Stimulated activated CD8-positive, alpha-beta memory T cell treated with anti-CD3 and anti-CD28 coated beads, Interleukin-4, amount 100 ng/mL, for 24 hours (primary cell): ENCODE measurements at places on chromosomes 6 and 20.

DNA sequence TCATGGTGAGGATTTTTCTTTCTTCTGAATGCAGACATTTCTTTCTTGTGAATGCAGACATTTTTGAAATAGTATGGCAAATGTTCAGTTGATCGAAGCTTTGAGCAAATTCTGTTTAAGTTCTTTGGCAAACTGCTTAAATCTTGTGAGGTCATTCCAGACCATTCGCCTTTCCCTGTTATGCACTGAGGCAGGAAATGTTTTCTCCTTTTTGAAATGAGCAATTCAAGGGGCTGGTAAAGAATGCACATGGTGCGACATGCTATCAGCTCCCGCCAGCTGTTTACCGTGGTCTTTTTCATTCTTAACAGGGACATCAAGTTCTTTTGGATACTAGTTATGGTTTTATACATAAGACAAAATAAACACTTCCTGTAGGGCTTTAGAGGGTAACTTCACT is 112.0 kb upstream of the CCN2 start:
- DNase-seq: no peak

GRCh38 chr6:135141728-135142127 is 39.4 kb upstream of the MYB start:
- DNase-seq: no peak

DNA sequence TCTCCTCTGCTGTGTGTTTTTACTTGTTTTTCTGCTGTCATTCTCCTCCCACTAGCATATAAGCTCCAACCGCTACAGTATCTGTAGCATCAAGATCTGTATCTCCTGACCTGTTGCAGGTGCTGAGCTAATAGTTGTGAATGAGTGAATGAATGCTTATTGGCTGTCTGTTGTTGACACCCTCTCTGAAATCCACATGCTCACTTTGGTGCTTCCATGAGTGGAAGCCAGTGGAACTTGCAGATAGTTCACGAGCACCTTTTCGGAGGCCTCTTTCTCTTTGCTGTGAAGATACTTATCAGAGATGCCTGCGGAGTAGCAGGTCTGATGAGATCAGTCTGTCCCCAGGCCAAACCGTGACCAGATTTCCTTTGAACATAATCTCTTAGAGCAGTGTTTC is 117.3 kb downstream of the EYA2 start:
- DNase-seq: no peak

- no peak for DNase-seq
Observed at GRCh38 chr6:31129130-31129529, 8.9 kb upstream of the CDSN start.

DNA sequence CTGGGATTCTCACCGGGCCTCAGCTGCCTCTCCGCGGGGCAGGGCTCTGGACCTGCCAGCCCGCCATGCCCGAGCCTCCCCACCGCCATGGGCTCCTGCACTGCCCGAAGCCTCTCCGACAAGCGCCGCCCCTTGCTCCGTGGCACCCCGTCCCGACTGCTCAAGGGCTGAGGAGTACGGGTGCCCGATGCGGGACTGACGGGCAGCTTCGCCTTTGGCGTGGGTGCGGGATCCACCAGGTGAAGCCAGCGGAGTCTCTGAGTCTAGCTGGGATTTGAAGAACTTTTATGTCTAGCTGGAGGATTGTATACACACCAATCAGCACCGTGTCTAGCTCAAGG is 5.3 kb upstream of the RANBP9 start:
- no peak for DNase-seq

DNA sequence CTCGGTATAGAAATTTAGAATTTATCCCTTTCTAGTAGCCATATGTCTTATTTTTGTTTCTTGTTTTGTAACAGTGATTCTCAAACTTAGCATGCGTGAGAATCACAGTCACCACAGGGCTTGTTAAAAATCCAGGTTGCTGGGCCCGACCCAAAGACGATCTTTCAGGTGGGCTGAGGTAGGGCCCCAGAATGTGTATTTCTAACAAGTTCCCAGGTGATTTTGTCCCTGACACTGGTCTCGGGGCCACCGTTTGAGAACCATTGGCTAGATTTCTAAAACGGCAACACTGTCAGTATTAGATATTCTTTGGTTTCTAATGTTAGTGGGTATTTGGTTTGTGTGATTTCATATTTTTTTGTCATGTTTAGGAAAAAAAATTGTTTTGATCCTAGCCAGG is 9.9 kb downstream of the PFDN4 start:
- no peak for DNase-seq

- DNase-seq: no peak
Observed at GRCh38 chr20:49915118-49915379, 280 bp downstream of the SPATA2 start.

GRCh38 chr6:14903176-14904038 is 342.5 kb upstream of the JARID2 start:
- DNase-seq: no peak

DNA sequence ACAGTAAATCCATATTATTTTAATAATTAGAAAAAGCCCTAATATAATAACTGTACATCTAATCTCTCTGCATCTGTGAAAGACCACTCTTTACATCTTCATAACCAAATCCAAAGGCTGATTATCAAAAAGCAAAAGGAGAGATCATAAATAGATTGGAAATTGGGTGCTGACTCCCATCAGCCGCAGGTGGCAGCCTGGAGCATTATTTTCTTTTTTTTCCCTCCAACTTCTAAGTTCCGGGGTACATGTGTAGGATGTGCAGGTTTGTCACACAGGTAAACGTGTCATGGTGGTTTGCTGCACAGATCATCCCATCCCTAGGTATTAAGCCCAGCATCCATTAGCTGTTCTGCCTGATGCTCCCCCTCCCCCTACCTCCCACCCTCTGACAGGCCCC is 30.5 kb downstream of the LRP11 start:
- DNase-seq: no peak

- DNase-seq: no peak
Observed at GRCh38 chr20:63697868-63698545, 1.6 kb downstream of the TNFRSF6B start.

DNA sequence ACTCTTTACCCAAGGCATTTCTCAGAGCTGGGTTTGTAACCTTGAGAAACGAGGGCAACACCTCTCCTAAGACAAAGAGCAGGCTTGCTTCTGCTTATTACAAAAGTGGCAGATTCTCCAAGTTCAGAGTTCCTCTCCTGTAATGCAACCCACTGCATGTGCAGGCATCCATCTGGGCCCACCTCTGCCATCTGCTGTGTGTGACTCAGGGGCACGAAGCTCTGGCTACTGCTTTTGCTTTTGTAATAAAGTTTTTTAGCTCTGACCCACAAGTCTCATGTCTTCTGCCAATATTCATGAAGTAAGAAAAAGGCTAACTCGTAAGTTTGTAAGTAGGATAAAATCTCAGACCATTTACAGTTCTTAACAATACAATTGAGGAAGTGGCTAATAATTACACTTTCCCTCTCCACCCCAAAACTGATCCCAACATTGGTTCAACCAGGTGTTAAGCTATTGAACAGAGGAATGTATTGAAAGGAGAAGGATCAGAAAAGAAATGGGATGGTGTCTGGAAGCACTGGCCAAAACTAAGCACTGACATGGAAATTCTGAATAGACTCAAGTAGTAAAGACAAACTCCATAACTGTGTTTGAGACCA is 51.7 kb upstream of the SMLR1 start:
- no peak for DNase-seq

GRCh38 chr20:23441850-23442313 is 2.4 kb downstream of the CSTL1 start:
- DNase-seq: peak; percentile 45

GRCh38 chr6:167700199-167700598 is 126.5 kb upstream of the AFDN start:
- DNase-seq: no peak
